OCI-LY7 (cell line): ENCODE measurements at places on chromosomes 1 and 21.

DNA sequence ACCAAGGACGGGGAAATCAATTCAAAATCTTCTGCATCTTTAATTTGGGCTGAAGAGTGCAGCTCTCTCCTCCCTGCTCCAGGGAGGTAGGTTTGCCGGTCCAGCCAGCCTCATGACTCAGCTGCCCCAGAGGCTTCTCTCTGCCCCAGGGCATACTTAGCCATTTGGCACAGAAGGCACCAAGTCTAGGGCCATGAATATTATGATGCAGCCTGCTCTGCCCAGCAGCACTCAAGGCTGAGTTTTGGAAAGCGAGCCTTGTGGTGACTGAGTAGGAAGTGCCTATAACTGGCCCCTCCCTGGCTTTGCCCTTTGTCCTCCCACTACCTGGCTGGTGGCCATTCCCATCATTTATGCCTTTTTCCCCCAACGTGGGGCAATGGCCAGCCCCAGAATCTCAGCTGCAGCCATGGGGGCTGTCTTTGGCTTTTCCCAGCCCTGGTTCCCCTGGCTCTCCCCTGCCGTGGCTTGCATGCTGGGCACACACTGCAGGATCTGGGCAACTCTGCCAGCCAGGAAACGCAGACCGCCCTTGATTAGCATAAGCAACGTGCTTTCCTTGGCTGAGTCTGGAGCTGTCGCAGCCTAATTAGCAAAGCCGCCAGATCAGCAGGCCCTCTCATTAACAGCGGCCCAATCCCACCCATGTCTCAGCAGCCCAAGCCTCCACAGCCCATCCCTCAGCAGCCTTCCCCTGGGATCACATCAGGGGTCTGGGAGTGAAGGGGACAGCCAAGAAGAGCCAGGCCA, 258.6 kb upstream of the TMEM51 start:
- DNase-seq: no peak

DNA sequence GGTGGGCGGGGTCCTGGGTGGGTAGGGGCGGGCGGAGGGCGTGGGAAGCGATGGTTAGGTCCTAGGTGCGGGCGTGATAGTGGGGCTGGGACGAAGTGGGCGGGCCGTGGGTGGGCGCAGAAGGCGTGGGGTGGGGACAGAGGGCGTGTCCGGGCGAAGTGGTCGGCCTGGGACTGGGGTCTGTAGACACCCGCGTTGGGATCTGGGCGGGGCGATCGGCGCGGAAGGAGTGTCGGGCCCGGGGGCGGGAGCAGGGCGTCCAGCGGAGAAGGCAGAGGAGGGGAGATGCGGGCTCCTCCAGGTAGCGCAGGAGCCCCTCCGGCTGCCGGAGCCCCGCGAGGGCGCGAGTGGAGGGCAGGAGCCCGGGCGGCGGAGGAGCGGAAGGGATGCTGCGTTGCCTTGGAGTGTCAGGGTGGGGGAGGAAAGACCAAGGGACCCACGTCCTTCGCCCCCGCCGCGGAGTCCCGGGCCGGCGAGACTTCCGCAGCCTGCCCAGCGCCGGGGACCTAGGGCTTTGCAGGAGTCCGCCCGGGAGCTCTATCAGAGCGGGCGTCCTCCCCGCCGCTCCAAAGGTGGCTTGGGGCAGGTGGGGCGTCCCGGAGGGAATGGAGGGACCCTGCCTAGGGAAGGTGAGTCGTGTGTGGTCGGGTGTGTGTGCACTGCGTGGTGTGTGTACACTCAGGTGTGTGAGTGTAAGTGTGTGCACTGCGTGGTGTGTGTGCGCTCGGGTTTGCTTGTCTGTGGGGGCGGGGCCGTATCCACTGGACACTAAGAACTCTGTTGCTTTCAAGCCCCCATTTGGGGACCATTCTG, 27.0 kb upstream of the PRSS38 start:
- DNase-seq: peak; percentile 62

DNA sequence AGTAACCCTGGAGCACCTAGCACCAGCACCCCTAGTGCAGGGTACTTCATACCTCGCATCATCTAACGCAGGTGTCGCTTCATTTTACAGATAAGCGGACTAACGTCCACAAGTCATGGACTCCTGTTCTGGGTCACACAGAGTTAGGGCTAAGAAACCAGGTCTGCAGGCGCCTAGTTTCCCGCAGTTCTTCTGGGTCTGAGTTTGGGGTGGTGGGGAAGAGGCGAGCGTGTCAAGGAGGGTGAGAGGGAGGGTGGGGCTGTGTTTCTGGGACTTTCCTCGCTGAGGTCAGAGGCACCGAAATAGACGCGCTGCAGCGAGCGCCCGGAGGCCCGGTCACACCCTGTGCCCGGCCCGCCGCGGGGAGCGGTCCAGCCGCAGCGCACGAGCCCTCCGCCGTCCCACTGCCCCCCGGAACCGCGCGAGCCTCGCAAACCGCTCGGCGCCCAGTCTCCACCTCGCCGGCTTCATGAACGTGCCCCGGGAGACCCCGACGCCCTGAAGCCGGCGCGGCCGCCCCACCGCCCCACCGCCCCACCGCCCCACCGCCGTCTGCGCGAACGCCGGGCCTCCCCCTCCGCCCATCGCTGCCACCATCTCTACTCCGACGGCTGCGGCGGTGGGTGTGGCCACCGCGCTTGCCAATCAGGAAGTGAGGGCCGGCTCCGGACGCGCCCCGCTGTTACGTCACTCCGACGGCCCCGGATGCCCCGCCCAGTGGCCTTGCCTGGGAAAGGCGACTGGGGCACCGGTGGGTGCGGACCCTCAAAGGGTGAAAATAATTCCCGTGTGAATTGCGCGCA, 12.3 kb downstream of the IFI6 start:
- DNase-seq: peak; percentile 94

DNA sequence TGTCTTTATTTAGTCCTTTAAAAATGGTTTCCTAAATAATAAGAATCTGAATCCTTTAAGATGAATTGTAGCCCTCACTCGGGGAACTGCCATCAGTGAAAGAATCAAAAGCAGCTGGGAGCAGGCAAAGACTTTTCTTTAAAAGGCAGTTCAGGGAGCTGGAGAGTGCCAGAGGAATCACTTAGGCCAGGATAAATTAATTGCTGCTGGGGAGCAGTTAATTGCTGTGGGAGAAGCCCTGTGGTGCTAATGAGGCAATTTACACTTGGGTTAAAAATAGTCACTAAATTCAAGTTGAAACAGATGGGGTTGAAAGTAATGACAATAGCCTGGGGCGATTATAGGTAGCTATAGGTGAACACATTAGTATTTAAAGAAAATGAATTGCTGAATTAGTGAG, 38.7 kb upstream of the COL24A1 start:
- DNase-seq: no peak

GRCh38 chr1:35809114-35810095, 1.6 kb downstream of the AGO4 start:
- DNase-seq: no peak

GRCh38 chr21:42705346-42705745, 51.9 kb downstream of the PDE9A start:
- DNase-seq: no peak

- no peak for DNase-seq
Measured at GRCh38 chr1:88141499-88142074, 542.5 kb upstream of the PKN2 start.

GRCh38 chr1:78519446-78519845, 28.7 kb downstream of the PTGFR start:
- DNase-seq: no peak

DNA sequence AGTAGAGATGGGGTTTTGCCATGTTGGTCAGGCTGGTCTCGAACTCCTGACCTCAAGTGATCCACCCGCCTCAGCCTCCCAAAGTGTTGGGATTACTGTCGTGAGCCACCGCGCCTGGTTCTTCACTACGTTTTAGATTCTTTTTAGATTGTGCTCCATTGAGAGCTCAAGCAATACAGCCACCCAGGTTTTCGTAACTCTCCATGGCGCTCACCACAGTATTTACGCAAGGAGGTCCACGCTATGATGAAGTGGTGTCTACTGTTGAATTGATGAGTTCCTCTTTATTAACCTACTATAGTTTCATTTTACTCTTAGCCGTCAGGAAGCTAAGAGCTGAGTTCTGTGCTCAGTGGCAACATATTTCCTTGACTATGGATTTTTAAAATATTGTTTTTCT, 1.8 kb upstream of the KIF1B start:
- DNase-seq: no peak

DNA sequence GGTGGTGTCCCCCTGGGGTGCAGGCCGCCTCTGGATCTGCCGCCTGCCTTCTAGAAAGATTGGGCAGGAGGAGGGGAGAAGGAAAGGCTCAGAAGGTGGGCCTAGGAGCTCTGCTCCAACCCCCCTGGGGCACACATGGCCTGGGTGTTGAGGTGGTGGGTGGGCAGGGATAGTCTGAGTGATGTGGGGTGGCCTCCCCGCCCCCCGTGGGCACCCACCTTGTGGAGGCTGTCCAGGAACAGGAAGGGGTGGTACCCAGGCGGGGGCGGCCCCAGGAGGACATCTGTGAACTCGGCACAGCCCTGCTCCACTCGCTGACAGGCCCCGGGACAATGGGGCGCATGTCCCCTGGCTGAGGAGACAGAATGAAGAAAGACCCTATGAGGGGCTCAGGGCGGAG, 54.9 kb downstream of the MORN1 start:
- no peak for DNase-seq

DNA sequence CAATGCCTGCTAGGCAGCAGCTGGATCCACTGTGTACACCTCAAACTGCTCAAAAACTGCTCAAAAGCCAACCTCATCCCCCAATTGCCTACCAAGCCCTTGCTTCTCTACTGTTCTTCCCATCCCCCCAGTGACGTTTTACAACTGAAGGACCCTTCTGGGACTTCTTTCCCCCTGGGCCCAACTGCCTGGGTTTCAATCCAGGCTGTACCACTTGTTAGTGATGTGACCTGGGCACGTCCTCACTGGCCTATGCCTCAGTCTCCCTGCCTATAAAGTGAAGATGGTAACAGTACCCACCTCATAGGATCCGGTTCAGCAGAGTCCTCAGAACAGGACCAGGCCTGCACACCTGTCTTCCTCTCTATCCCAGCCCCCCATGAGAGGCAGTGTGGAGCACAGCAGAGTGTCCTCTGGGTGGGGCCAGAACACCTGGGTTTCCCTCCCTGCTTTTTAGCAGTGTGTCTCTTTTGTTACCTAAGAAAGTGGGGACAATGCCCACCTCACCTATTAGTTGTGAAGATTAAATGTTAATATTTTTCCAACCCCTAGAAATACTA, 1.9 kb upstream of the TEKT2 start:
- DNase-seq: peak; percentile 28

DNA sequence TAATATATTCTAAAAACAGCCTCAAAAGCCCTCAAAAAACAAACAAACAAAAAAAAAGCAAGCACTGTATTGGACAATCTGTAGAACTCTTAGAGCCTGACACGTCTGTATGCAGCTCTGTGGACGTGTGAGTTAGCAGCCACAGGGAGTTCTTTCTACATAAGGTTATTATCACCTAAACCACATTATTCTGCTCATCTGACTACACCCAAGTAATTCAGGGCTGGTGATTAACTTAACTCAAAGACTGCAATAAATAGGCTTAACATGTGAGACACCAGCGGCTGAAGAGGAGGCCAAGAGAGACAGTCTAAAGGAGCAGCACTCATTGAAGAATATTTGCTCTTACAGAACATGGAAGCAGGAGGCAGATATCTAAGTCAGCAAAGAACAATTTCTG, 316.0 kb downstream of the VAV3 start:
- DNase-seq: no peak

- DNase-seq: peak; percentile 87
Measured at GRCh38 chr1:151594143-151594625, 17.7 kb upstream of the SNX27 start.

- DNase-seq: no peak
Measured at GRCh38 chr1:157799996-157800395, 19.9 kb downstream of the FCRL1 start.

GRCh38 chr1:243447347-243447746, 191.5 kb downstream of the SDCCAG8 start:
- DNase-seq: no peak

DNA sequence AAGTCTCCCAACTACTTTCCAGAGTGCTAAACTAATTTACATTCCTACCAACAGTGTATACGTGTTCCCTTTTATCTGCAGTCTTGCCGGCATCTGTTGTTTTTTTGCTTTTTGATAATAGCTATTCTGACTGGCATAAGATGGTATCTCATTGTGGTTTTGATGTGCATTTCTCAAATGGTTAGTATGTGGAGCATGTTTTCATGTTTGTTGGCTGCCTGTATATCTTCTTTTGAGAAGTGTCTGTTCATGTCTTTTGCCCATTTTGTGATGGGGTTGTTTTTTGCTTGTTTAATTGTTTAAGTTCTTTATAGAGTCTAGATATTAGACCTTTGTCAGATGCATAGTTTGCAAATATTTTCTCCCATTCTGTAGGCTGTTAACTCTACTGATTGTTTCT, 46.6 kb downstream of the MAST2 start:
- DNase-seq: no peak

GRCh38 chr1:79530055-79530454, 523.5 kb upstream of the ADGRL4 start:
- no peak for DNase-seq

DNA sequence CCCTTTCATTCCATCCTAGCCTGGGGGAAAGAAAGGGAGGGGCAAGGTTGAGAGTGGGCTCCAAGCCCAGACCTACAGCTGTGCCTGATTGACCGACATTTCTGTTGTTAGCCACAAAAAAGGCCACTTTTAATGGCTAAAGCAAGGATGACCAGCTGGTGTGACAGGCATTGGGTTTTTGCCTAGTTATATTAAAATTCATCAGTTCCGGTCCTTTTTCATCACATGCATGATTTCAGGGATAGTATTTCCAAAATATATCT, 192.3 kb downstream of the ZNF326 start:
- no peak for DNase-seq

DNA sequence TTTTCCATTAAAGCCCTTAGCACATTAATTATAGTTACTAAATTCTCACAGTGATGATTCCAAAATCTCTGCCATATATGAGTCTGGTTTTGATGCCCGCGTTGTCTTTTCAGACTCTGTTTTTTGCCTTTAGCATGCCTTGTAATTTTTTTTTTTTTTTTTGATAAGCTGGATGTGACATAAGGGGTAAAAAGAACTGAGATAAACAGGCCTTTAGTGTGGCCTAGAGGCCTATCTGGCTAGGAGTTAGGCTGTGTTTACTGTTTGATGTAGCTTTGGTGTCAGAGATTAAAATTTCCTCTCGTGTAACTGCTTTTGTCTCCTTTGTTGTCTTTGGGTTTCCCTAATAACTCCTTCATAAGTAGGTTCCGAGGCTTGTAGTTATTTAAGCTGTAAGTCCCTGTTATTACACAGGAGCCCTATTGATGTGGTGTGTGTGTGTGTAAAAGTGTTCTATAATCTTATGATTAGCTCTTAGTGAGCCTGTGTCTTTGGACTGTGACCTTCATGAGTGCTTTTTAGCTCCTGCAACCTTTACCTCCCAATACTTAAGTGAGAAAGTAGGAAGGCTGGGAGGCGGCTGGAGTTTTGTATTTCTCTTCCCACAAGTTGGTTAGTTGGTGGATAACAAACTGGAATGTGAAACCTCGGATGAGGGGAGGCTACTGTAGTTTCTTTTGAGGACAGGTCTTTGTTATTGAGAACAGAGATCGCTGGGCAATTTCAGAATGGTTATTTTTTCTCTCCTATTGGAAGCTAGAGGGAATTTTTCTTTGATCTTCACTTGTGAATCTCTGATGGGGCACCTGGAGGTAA, 19.3 kb downstream of the HS2ST1 start:
- DNase-seq: peak; percentile 22
